Astrocyte (in vitro differentiated cells and primary cell): ENCODE measurements at places on chromosomes 6 and 20.
A peak's percentile ranks its signal among the peaks of the same experiment; 100 is the strongest.

GRCh38 chr6:129500958-129501739, 208.8 kb downstream of the ARHGAP18 start:
- peak; percentile 98 for DNase-seq

DNA sequence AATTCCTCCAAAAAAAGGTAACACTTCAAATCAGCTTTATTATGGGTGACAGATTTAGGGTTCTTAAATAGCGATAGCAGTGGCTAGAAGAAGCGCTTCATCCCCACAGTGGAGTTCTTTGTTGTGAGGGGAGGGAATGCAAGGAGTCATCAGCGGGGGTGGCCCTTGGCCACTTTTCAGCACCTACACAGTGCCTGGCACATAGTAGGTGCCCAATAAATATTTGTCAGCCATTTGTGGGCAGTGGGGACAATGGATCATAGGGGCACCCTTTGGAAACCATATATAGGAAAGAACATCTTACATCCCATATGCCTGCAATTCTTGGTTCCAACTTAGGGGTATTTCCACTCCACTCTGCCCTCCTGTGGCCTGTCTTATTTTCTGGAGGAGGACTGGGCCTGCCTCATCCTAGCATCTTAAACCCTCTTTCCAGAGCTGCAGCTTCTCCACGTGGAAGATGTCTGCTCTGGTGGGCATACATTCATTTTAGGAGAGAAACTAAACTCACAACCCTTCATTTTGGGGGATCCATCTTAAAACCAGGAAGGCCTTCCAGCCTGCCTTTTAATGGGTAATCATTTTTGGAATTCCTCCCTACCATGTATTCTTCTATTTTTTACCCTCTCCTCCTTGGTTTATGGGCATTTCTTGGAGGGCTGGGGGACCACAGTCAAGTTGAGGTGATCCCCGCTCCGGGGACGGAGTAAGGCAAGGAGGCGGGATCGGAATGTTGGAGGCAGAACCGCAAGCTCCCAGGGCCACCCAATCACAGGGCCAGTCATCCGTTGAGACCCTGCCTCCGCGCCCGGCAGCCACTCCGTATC, 2.6 kb upstream of the GPSM3 start:
- peak; percentile 35 for DNase-seq

GRCh38 chr20:31440012-31440659, at the start of gene DEFB123:
Gene DEFB123, plus strand, starts transcription at chr20:31440632. Its CDS starts 67 bp downstream, at chr20:31440699.
- no peak for DNase-seq

DNA sequence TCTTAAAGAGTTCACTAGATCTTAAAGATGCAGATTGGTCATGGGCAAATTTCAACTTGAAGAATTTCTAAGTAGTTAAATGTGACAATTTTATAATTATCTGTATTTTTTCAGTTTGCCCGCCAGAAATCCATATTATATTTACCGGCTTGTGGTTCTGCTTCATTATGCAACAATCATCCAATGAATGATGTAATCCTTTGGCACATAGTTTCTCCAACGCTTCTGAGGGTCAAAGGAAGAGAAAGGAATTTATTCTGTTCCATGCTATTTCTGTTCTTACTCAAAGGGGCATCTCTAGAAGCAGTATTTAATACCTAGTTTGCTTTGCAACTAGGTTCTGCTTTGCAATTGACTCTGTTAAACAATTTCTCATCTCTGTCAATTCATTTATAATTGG, 359.3 kb upstream of the PLCB4 start:
- DNase-seq, result peak; percentile 27

GRCh38 chr6:43723737-43724295, 36.2 kb upstream of the MRPS18A start:
- DNase-seq, result peak; percentile 31

GRCh38 chr6:53312355-53312754, 36.4 kb downstream of the ELOVL5 start:
- no peak for DNase-seq

DNA sequence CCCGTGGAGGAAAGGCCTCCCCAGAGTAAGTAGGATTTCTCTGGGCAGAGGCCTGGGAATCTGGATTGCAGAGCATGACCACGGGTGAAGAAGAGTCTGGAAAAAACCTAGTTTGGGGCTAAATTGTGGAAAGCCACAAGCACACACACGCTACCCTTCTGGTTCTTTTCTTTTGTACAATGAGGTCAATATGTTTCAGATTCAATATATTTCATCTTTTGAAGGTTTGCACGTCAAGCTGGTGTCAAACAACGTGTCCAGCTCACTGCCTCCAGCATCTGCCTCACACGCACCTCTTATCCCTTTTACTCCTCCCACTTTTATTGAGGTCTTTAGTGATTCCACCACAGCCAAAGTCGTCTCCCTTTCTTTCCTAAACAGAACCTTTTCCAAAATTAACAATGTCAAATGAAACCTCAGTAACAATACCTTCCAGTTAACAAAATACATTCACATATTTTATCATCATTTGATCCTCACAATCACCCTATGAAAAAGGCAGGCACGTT, 773 bp upstream of the EPB41L2 start:
- DNase-seq, result no peak

DNA sequence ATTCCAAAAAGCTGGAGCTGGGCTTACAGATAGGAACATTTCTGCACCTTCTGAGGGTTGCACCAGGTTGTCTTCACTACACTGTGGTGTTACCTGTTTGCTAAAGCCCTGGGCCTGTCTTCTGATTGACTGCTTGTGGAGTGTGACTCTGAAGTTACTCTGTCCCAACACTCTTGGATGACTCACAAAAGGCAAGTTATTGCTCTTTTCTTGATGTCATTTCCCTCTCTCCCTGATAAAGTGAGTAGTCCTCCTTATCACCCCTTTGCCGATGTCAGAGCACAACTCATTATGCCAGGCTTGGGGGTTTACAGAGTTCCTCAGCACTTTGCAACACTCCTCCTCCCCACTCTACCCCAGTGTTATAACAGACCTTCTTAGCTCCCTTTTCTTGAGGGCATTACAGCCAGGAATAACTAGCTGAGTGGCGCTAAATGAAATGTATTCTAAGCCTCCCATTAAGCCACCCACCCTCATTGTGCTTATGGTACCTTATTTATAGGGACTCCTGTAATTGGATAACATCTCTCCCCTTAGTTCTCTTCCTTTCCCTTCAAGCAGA, 36.1 kb upstream of the NKX2-4 start:
- DNase-seq, result peak; percentile 36
